ENCODE measurements at places on chromosomes 12 and 14.

- DNase-seq: no peak
Observed at GRCh38 chr12:117830471-117830870, 138.3 kb downstream of the KSR2 start.

DNA sequence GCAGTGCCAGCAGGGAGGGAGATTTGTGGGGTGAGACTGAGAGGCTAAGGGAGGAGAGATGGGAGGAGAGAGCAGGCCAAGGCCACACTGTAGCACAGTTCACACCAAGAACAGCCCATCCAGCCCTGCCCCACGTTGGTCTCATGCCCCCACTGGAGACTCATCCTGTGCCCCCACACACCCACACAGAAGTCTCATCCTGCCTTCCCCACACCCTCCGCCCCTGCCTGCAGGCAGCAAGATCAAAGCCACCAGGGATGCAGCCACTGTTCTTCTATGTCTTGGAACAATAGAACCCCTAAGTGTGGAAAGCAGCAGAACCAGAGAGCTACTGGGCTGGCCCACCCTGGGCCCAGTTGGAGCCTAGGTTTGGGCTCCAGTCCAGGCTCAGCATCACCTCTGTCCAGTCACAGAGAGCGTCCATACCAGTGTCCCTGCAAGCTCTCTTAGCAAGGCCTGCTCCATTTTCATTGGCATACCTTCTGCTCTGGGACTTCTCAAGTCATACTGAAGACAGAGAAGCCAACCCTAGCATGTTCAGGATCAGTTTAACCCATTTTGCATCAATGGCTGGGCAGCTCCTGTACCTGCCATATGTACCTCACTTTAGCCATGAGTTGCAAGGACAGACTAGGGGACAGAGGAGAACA lies 31.7 kb upstream of the HDAC7 start:
- DNase-seq: no peak

DNA sequence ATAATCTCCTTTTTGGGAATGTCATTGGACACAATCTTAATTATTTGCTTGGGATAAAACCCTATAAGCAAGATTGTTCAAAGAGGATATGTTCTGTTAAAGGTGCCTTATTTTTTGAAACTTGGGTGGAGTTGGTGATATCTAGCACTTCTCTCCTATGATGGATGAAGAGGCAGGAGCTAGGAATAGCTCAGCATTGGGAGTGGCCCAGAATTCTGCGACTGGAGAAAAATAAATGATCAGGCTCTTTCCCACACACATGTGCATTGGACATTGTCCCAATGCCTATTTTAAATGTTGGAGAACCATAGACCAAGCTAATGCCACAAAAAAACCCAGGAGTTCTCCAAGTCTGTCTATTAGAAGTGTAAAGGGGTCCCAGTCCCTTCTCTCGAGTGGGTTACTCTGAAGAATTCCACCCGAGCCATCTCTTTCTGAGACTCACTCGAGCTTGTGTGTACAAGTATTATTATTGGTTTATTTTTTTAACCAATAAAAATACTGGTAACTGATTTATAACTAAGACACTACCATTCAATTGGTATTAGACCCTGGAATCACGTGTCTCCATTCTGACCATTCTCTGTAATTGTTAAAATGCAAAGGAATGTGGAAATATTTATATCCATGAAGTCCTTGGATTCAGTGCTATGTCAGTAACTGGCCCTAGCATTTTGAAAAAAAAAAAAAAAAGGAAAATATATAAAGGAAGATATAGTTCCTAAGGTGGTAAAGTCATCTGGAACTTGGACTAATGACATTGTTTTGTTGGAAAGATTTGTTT lies 437.5 kb upstream of the TMEM132C start:
- DNase-seq: no peak

DNA sequence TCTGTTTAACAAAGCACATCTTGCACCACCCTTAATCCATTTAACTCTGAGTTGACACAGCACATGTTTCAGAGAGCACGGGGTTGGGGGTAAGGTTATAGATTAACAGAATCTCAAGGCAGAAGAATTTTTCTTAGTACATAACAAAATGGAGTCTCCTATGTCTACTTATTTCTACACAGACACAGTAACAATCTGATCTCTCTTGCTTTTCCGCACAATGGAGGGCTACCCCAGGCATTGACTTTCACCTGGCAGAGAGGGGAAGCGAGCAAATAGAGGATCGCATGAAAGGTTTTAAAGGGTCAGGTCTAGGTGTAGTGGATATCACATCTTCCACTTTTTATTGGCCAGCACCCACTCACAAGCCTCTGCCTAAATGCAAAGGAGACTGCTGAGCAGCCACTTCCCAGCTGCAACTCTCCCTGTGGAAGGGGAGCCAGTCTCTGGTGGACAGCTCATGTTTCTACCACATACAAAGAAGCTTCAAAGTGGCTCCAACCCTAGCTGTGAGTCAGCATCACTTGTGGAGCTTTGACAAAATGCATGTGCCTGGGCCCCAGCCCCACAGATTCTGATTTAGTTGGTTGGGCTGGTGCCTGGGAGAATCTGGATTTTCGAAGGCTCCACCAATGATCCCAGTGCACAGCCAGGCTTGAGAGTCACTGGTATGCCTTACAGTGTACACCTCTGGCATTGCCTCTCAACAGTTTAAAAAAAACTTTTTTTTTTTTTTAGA lies 7.2 kb upstream of the FNTB start:
- DNase-seq: peak; percentile 19

GRCh38 chr12:32947206-32948067 lies 50.9 kb upstream of the PKP2 start:
- peak; percentile 1 for DNase-seq

DNA sequence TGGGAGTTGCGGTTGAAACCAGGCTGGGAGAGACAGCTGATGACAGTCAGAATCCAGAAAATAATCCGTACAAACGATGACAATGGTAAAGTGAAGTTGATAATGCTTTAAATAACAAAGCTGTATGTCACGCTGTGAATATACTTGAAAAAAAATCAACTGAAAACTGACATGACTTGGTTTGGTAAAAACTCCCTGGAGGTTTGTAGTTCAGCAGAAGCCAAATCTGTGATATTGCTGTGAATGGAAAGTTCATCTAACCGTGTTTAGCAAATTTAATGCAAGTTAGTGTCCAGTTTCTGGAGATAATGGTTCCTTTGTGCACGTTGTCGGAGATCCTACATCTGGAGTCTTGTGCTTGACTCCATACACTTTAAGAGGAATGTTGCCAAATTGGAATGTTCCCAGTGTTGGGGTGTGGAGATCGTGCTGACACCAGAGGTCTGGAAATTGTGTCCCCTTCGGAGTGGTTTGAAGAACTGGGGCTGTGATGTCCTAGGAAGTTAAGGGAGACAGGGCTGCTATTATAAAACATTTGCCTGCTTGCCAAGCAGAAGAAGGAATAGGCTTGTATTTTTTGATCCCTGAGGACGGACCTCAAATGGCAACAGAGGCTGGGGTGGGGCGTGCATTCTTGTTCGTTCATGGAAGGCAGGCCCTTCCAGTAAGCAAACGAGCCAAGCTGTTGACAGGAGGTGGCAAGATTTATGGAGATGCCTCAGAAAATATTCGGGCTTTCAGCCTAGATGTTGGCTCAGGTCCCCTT lies 30.6 kb downstream of the PPFIBP1 start:
- peak; percentile 29 for DNase-seq

DNA sequence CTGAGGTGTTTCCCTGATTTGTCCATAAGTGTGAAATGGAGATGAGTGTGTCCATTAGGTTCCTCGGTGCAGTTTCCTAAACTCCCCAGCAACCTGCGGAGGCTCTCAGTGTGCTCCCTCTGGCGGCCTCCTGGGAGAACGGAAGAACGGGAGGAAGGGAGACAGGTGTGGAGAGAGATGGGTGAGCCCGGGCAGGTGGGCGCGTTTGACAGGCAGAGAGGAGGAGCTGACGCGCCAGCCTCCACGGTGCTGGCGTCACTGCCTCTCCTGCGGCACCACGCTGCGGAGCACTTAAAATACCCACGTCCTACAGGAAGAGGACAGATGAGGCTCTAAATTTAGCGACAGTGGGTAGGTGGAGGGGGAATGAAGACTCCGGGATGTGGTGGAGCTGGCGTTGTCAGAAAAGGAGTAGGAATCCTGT lies 26.8 kb upstream of the PEX5 start:
- DNase-seq: no peak

GRCh38 chr14:32846821-32847365 lies 91.8 kb upstream of the NPAS3 start:
- DNase-seq: no peak

DNA sequence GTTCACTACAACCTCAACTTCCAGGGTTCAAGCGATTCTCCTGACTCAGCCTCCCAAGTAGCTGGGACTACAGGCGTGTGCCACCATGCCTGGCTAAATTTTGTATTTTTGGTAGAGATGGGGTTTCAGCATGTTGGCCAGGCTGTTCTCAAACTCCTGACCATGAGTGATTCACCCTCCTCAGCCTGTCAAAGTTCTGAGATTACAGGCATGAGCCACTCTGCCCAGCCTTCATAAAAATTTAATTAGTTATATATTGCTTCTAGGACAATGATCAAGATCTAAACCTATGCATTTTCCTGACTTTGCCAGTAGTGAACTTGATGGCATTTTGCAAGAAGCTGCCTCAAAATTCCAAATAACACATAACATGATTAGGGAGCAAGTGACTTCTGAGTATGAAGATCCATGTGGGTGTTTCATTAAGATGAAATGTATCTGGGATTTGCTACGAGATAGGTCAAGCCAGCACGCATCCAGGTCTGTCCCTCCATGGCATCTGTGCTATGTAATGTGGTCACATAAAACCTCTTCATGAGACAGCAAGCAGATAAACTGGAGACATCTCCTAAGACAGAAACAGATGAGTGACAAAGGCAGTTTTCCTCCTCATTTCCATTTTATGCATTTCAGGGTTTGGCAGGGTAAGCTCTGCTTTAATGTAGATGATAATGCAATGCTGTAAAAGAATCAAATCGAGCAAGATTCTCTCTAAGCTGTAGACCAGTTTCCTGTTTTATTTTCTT lies 319.4 kb upstream of the ATP2B1 start:
- no peak for DNase-seq

DNA sequence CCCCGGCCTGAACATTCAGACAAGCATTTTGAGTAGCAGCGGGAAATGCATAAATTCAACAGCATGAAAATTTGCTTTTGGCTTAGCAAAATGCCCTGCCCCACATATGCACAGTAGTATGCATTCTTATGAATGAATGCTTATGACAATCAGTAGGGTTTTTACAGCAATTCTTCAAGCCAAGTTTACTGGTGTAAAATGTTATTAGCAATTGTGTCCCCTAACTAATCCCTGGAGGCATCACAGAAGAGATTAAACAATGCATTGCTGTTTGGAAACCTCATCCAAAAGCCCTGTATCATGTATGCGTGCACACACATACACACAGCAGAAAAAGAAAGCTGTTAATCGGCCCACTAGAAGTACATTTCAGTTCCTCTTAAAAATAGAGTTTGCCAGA lies 406.5 kb downstream of the LRIG3 start:
- DNase-seq: no peak

- no peak for DNase-seq
Observed at GRCh38 chr14:93970585-93970964, 5.8 kb downstream of the ASB2 start.

DNA sequence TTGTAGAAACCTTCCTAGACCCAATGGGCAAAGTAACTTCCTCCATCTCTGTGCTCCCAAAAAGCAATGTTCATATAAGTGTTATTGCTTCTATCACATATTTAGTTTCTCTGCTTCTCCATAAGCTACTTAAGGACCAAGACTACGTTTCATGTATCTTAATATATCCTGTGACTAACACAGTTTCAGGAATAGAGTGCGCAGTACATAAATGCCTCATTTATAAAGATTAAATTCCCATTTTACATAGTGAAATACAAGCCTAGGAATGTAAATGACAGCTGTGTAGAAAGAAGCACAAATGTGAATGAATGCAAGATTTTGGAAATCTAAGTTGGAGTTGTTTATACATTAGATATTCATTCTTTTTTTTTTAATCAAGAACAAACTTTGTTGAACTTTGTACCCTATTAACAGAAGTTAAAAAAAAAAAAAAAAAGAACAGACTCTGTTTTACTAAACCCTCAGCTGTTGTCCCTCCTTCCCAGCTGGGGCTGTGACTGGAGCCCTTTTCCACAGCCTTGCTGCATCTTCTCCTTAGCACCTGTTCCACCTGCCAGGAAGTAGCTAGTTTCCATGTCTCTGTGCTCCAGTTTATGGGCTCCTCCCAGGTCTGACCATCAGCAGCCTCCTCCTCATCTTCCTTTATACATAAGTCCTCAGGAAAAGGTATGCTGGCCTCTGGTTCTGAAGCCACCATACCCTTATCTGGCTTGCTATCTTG lies 7.0 kb upstream of the METTL17 start:
- no peak for DNase-seq

DNA sequence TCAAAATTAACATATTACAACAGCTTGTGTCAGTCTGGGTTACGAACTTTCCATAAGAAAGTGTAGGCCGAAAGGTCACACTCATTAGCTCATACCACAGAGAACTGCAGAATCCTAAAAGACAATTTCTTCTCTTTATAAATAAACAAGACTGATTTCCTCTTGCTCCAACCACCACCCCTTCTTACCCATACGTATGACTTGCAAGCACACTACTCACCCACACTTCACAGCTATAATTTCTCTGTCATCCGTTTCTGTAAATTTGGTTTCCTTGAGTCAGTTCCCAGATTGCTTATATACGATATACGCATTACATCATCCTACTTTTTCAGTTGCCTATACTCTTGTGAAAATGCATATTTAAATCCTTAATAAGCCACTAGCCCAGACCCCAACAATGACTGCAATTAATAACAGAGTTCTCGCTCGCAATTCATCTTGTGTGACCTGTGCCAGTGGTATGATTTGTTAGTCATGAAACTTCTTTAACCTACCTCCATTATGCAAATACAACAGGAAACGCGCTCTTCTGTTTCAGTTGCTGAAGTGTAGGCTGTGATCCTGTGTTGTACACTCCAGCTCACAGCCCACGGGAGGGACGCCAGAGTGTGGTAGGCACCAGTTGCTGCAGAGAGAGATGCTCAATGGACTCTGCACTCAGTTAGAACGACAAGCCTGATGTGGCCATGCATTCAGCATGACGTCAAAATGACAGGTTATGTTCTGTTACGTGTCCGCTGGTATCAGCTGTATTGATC lies 417.6 kb downstream of the PDZRN4 start:
- DNase-seq: no peak

DNA sequence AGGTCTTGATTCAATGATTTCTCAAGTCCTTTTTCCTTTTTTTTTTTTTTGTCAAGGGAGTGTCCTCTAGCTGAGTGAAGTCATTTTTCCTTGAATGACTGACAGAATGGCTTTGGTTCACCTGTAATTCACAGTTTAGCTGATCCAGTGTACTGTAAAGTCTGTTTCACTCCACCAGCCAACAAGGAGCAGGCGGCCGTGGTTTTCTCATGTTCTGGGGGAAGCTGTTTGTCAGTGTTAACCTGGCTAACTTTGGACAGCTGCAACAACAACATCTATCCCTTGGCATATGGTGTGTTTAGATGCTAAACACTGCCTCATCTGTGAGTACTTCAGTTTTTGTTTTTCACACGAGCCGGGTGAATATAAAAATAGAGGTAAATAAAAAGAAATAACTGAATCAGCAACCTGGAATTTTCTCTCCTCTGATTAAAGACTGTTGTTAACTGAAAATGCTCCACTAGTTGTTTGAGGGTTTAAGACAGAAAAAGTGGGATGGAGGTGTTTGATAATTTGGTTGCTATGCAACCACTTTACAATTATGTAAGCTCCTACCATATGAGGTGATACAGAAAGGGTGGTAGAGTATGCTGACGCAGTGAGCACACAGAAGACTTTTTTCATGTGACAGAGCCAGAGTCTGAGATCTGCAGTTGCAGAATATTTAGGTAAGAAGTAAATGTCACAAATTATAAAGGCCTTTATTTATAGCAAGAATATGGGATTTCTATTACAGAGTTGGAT lies 50.3 kb upstream of the SLC2A13 start:
- DNase-seq: no peak
